ENCODE measurements at places on chromosomes 3 and 15. TPM values are rescaled to one million over a fixed set of nuclear protein-coding genes. Genes with fewer than 3 reads are reported as not detected.

DNA sequence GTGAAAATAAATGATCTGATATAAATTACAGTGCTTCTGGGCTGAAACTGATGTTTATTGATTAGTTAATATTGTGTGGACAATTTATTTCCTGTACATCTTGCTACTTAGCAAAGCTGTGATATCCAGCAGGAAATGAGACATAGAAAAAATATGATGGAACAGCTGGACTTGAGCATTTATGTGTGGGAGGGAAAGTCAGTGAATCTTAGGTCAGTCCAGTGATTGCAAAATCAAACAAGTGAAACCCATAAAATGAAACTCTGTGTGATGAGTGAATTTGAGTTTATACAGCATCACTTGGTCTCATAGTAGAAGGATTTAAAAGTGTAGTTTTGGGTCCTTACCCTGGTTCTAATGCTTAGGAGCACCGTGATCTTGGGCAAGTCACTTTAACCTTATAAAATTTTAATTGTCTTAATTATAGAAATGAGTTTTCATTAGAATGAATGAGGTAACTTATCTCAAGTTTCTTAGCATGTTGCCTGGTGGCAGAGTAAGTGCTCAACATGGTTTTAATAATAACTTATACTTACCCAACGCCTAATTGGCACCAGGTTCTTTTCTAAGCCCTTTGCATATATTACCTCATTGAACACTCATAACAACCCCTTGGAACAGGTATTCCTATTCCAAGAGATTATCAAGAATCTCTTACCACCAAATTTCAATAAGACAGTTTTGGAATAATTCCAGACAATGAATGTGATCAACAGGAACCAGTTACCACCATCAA, 194.6 kb downstream of the ADAMTSL3 start:
- no peak overlapping the region for H3K4me3 ChIP-seq
- H3K27ac ChIP-seq, result no peak overlapping the region
- H3K27me3 ChIP-seq, result no peaks in the 10 kb centered on the region
- no peaks in the 10 kb centered on the region for H3K36me3 ChIP-seq
- H3K4me1 ChIP-seq, result no peaks in the 10 kb centered on the region
- no peak for DNase-seq

- H3K4me3 ChIP-seq, result no peak overlapping the region
- H3K27ac ChIP-seq, result no peak overlapping the region
- DNase-seq, result no peak
- H3K4me1 ChIP-seq, result no peaks in the 10 kb centered on the region
- H3K27me3 ChIP-seq, result no peaks in the 10 kb centered on the region
Observed at GRCh38 chr15:53462651-53463050, 296.8 kb downstream of the WDR72 start.

DNA sequence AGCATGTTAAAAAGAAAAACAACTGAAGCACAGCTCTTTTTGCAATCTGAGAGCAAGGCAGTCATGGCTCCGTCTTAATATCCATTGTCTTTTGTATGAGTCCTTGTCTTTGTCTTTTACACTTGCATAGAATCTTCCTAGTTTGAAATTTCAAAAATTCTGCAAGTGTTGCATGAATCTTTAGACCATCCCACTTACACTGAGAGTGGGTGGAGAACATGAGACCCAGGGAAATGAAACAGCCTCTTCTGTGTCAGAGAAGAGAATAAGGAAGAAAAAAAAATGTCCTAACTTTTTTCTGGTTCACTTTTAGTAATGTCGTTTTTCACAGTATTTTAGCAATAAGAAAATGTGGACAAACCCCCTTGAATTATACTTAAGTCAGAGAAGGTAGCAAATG, 12.1 kb upstream of the DCLK3 start:
- peaks cover 12% of the 10 kb centered on the region for H3K4me1 ChIP-seq
- peak overlapping the region; percentile 43 for H3K4me3 ChIP-seq
- H3K27ac ChIP-seq, result no peak overlapping the region
- DNase-seq, result no peak

- H3K36me3 ChIP-seq, result no peaks in the 10 kb centered on the region
- no peaks in the 10 kb centered on the region for H3K4me1 ChIP-seq
- H3K27me3 ChIP-seq, result peaks cover 6% of the 10 kb centered on the region
- no peak overlapping the region for H3K27ac ChIP-seq
- no peak for DNase-seq
Observed at GRCh38 chr15:31235311-31236183, 91.1 kb upstream of the KLF13 start.

GRCh38 chr3:74413547-74414241, 200.8 kb downstream of the CNTN3 start:
- H3K36me3 ChIP-seq, result no peaks in the 10 kb centered on the region
- no peaks in the 10 kb centered on the region for H3K27me3 ChIP-seq
- H3K27ac ChIP-seq, result no peak overlapping the region
- peaks cover 3% of the 10 kb centered on the region for H3K4me1 ChIP-seq
- DNase-seq, result no peak

DNA sequence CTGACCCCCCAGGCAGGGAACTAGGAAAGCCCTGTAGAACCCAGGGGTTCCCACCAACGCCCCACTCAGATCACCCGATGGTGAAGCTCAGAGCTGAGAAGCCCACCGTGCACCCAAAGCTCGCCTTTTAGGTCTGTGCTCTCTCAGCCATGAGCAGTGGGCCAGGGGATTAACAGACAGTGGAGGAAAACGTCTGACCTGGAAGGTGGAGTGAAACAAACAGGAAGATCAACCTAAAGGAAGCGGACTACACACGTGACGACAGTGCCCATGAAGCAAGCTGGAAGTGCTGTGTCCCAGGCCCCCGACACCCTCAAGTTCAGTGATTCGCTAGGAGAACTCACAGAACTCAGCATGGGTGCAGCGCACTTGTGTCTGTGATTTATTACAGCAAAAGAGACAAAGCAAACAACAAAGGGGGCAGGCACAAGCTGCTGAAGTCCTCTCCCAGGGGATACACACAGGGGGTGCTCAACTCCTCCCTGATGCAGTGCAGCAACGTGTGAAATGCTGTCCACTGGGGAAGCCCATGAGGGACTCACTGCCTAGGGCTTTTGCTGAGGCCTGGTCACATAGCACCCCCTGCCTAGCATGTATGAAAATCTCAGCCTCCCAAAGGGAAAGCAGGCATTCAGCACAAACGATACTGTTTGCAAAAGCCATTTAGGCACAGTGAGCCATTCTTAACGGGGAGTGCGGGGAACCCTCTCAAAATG, 43.5 kb downstream of the CFAP92 start:
- DNase-seq, result peak; percentile 76
- no peak overlapping the region for H3K4me3 ChIP-seq
- no peaks in the 10 kb centered on the region for H3K36me3 ChIP-seq
- no peak overlapping the region for H3K27ac ChIP-seq

DNA sequence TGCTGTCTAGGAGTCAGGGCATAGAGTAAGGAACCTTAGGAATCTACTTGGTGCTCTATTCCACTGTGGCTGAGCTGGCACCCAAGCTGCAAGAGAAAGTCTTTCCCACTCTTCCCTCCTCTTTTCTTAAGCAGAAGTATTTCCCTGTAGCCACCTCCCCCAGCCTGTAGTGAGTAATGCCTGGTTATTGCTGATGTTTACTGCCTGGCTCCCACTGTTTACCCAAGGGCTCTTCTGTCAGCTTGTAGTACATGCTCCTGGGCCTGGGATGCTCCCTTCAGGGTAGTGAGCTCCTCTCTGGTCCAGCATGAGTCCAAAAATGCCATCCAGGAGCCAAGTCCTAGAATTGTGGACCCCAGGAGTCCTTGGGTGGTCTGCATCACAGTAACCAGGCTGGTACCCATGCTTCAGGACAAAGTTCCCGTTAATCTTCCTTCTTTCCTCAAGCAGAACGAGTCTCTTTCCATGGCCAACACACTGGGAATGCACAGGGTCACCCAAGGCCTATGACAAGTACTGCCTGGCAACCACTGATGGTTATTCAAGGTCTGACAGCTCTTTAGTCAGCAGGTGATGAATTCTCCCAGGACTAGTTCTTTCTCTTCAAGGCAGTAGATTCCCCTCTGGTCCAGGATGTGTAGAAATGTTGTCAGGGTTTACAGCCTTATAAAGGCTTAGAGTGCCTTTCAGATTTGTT, 17.6 kb downstream of the GALK2 start:
- H3K4me1 ChIP-seq, result no peaks in the 10 kb centered on the region
- H3K27ac ChIP-seq, result peak overlapping the region; percentile 24
- no peak overlapping the region for H3K4me3 ChIP-seq
- no peaks in the 10 kb centered on the region for H3K36me3 ChIP-seq

DNA sequence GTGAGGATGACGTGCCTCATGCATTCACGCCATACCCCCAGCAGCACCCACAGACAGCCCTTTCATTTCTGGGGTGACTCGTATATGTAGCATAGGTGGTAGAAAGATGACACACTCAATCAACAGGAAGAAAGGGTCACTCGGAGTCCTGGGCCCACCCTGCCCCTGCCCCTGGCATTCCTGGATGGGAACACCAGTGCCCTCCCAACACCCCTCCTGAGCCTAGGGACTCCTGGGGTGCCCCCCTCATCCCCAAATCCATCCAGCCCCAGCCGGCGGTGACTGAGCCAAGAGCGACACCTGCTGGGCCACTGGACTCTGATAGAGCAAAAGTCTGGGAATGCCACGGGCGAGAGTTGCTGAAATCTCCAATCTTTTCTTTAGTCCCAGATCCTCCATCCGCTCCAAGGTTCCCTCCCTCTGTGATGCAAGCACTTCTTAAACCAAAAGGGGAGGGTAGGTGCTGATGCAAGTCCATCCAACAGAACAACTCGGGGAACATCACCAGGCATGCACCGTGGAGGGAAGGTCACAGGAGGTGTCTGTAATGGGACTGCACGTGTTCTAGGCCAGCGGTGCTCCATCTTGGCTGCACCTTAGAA, 31.1 kb downstream of the ACAN start:
- no peaks in the 10 kb centered on the region for H3K4me1 ChIP-seq
- no peak overlapping the region for H3K27ac ChIP-seq
- peak; percentile 86 for DNase-seq
- H3K27me3 ChIP-seq, result no peaks in the 10 kb centered on the region
- no peaks in the 10 kb centered on the region for H3K36me3 ChIP-seq

DNA sequence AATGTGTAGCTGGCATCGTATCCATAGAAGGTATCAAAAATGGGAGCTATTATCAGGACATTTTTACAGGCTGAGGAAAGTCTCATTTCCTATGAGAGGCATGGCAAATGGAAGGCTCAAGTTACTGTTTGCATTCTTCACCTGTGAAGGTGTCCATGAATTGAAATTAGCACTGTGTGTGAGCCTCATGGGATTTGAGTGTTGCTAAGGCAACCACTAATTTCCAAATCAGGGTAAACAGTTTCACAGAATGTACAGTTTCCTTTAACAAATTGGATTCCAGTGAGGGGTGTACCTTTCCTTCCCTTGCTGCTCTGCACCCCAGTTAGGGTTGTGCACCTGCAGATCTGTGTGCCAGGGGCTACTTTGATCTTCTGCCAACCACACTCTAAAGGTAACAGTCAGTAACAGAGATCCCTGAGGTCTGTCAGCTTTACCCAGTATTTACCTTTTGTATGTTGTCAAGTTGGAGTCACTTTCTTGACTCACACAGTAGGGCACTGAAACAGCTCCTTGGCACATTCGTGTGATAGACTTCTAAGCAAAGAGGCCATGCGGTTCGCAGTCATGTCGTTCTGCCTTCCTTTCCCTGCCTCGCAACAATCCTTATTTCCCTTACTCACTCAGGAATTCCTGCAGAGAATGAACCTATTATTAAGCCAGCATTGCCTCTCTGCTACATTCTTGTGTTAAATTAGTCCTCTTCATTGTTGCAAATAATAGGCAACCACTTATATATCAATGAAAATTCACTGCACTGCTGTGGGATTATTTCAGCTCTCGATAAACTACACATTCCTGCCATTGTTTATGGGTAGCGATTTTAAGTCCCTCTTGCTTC, 129.8 kb upstream of the GBE1 start:
- no peaks in the 10 kb centered on the region for H3K27me3 ChIP-seq
- no peaks in the 10 kb centered on the region for H3K4me1 ChIP-seq
- no peaks in the 10 kb centered on the region for H3K36me3 ChIP-seq
- peak overlapping the region; percentile 25 for H3K27ac ChIP-seq
- DNase-seq, result peak; percentile 45
- no peak overlapping the region for H3K4me3 ChIP-seq

DNA sequence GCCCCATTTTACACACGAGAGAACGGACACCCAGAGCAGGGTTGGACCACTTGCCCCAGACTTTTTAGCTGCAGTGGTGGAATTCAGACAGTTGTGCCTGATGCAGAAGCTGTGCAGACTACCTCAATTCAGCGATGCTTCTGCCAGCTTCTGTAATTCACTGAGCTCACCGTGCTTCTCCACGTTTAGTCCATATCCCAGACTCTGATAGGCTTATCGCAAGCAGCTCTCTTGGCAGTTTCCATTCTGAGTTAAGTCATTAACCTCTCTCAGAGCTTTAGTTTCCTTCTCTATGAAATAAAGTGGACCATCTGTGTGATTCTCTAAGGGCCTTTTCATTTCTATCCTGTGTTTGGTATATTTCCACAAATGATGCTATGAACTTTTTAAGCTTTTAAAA, 37.1 kb downstream of the ABHD17C start:
- peaks cover 3% of the 10 kb centered on the region for H3K36me3 ChIP-seq
- no peak overlapping the region for H3K27ac ChIP-seq
- no peak for DNase-seq
- H3K27me3 ChIP-seq, result no peaks in the 10 kb centered on the region

GRCh38 chr3:40877631-40878463, 321.5 kb upstream of the CTNNB1 start:
- H3K36me3 ChIP-seq, result no peaks in the 10 kb centered on the region
- H3K27ac ChIP-seq, result no peak overlapping the region
- H3K4me1 ChIP-seq, result peaks cover 13% of the 10 kb centered on the region
- no peak for DNase-seq
- no peak overlapping the region for H3K4me3 ChIP-seq

GRCh38 chr3:159356606-159357005, 554.8 kb downstream of the MFSD1 start:
- H3K27me3 ChIP-seq, result no peaks in the 10 kb centered on the region
- no peak for DNase-seq
- no peaks in the 10 kb centered on the region for H3K36me3 ChIP-seq
- H3K4me1 ChIP-seq, result no peaks in the 10 kb centered on the region
- peak overlapping the region; percentile 58 for H3K27ac ChIP-seq
- no peak overlapping the region for H3K4me3 ChIP-seq

GRCh38 chr3:13277860-13278531, 142.1 kb downstream of the NUP210 start:
- DNase-seq, result no peak
- H3K4me3 ChIP-seq, result no peak overlapping the region
- peaks cover 4% of the 10 kb centered on the region for H3K4me1 ChIP-seq
- H3K36me3 ChIP-seq, result no peaks in the 10 kb centered on the region

DNA sequence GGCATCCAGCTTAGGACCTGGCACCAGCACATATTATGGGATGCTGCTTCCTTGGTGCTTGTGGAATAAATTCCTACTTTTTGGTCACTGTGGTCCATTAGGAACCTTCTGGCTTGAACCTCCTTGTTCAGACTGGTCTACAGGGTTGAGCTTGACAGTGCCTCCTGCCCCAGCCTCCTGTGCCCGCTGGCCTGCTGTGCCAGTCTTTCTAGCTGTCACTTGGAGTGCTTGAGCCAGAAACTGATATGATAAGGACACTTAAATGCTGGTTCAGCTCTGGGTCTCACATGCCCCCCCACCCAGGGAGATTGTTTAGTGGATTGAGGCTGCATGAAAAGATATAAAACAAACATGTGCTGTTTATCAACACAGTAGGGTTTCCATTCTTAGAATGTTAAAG, 147.8 kb downstream of the SLCO3A1 start:
- no peaks in the 10 kb centered on the region for H3K27me3 ChIP-seq
- peak; percentile 61 for DNase-seq
- no peak overlapping the region for H3K27ac ChIP-seq
- H3K4me3 ChIP-seq, result no peak overlapping the region
- peaks cover 14% of the 10 kb centered on the region for H3K4me1 ChIP-seq
- no peaks in the 10 kb centered on the region for H3K36me3 ChIP-seq

The USP50 gene
- 4.6 TPM for total RNA-seq

The GNAT1 gene
- total RNA-seq, result not detected

The LRTM1 gene
- total RNA-seq, result not detected

The HYKK gene
- 4.4 TPM for total RNA-seq

Data from endodermal cell (in vitro differentiated cells).